ENCODE measurements at places on chromosomes 6 and 20. TPM values are rescaled to one million over a fixed set of nuclear protein-coding genes. Genes with fewer than 3 reads are reported as not detected.
A peak's percentile ranks its signal among the peaks of the same experiment; 100 is the strongest.

- no peak overlapping the region for H3K27ac ChIP-seq
- no peak overlapping the region for H3K4me3 ChIP-seq
- H3K36me3 ChIP-seq = no peaks in the 10 kb centered on the region
- H3K4me1 ChIP-seq = no peaks in the 10 kb centered on the region
- no peaks in the 10 kb centered on the region for H3K27me3 ChIP-seq
These were observed 12.3 kb upstream of the DEFB112 start for GRCh38 chr6:50062051-50062450.

DNA sequence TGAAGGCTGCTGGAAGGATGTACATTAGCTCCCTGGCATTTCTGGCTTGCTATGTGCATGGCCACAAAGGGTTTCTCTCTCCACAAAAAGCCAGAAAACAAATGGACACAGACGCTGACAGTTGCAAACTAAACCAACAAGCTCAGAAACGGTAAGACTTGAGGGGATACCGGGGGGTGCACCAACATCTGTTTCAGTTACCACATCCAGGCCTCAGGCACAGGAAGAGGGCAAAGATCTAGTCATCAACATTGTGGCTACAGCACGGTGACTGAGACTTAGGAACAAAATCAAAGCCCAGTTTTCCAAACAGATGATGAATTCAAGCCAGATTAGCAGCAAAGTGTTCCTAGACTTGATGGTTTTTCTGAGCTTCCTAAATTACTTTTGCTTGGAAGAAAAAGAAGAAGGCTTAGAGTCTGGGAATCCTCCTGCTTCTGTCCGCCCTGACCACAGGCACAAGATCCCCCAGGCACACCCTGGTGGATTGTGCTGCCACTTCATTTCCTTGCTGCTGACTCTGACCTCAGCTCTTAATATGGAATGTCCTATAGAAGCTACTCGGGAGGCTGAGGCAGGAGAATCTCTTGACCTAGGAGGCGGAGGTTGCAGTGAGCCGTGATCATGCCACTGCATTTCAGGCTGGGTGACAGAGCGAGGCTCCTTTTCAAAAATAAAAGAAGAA, 54.2 kb upstream of the ADGRF1 start:
- H3K27ac ChIP-seq = peak overlapping the region; percentile 53
- peaks cover 33% of the 10 kb centered on the region for H3K4me1 ChIP-seq
- peaks cover 13% of the 10 kb centered on the region for H3K27me3 ChIP-seq
- H3K4me3 ChIP-seq = no peak overlapping the region
- no peaks in the 10 kb centered on the region for H3K36me3 ChIP-seq

DNA sequence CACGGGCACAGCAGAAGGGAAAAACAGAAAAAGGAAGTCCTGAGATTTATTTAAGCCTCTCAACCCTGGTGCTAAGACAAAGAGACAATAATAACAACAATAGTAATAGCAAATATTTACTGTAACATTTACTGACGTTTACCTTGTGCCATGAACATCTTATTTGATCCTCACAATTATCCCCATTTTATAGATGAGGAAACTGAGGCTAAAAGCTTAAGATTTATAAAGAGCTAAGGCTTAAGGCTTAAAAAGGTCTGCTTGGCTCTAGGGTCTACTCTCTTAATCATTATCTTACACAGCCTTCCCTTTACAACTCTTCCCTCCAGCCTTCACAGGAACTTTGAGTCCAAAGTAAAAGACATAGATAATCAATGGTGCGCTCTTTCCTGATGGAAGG, 3.3 kb downstream of the WFDC3 start:
- H3K36me3 ChIP-seq = peaks cover 3% of the 10 kb centered on the region
- no peak overlapping the region for H3K27ac ChIP-seq
- peaks cover 33% of the 10 kb centered on the region for H3K4me1 ChIP-seq
- no peaks in the 10 kb centered on the region for H3K27me3 ChIP-seq

DNA sequence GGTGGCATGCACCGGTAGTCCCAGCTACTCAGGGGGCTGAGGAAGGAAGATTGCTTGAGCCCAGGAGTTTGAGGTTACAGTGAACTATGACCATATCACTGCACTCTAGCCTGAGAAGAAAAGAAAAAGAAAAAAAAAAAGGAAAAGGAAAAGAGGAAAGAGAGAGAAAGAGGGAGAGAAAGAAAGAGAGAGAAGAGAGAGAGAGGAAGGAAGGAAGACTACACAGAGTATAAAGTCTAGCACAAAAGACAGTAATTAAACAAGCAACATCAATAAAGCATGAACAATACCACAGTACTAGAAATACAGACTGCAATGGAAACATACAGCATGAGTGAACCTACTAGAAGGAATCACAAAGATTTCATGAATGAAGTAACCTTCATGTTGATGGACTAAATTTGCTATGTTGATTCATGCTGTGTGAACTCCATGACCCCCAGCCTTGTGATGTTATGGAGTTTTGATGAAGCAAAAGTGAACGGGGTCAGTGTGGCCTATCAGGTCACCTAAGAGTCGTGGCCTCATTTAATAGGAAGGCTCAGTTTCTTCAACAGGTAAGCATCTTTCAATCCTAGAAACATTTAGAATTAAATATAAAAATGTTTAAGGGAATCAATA, 57.6 kb downstream of the NUDT3 start:
- peak overlapping the region; percentile 80 for H3K27ac ChIP-seq
- no peak overlapping the region for H3K4me3 ChIP-seq
- no peak for DNase-seq
- peaks cover 76% of the 10 kb centered on the region for H3K4me1 ChIP-seq
- H3K27me3 ChIP-seq = no peaks in the 10 kb centered on the region

Gene ARMH2
- total RNA-seq = not detected

Gene PPP1R14C
- 116 TPM for total RNA-seq

Gene LY6G6C
- total RNA-seq = not detected

Gene MTRF1L
- total RNA-seq = 30.9 TPM

Gene F13A1
- 93.1 TPM for total RNA-seq

Gene RUNX2
- 0.38 TPM for total RNA-seq

Gene TRIM10
- not detected for total RNA-seq
